Nephron progenitor cell (in vitro differentiated cells): ENCODE measurements at places on chromosomes 3 and 15.

- peak overlapping the region; percentile 47 for H3K4me3 ChIP-seq
- H3K27me3 ChIP-seq: no peaks in the 10 kb centered on the region
- peak overlapping the region; percentile 100 for H3K27ac ChIP-seq
Observed at GRCh38 chr3:50164984-50165909, 10.1 kb downstream of the SEMA3F start.

GRCh38 chr15:88188300-88188699 lies 68.2 kb downstream of the NTRK3 start:
- H3K27ac ChIP-seq: no peak overlapping the region
- no peaks in the 10 kb centered on the region for H3K4me1 ChIP-seq
- H3K27me3 ChIP-seq: peaks cover 27% of the 10 kb centered on the region
- no peak for DNase-seq

- H3K36me3 ChIP-seq: no peaks in the 10 kb centered on the region
- H3K27me3 ChIP-seq: no peaks in the 10 kb centered on the region
- no peak for DNase-seq
- H3K4me1 ChIP-seq: no peaks in the 10 kb centered on the region
Observed at GRCh38 chr3:36443028-36443686, 62.9 kb downstream of the STAC start.

DNA sequence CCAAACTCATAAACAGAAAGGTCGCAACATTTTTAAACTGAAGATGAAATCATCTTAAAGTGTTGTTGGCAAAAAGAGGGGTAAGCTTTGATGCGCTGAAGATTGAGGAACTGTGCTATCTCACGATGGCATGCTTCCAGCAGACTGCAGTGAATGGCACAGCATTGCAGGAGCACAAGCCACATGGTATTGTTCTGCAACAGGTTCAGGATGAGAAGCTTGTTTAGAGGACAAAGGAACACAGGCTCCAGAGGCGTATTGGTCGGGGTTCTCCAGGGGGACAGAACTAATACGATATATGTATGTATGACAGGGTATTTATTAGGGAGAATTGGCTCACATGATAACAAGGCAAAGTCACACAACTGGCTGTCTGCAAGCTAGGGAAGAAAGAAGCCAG lies 13.8 kb upstream of the PLD1 start:
- H3K27me3 ChIP-seq: peaks cover 10% of the 10 kb centered on the region
- H3K4me3 ChIP-seq: no peak overlapping the region
- H3K27ac ChIP-seq: no peak overlapping the region
- H3K36me3 ChIP-seq: no peaks in the 10 kb centered on the region

DNA sequence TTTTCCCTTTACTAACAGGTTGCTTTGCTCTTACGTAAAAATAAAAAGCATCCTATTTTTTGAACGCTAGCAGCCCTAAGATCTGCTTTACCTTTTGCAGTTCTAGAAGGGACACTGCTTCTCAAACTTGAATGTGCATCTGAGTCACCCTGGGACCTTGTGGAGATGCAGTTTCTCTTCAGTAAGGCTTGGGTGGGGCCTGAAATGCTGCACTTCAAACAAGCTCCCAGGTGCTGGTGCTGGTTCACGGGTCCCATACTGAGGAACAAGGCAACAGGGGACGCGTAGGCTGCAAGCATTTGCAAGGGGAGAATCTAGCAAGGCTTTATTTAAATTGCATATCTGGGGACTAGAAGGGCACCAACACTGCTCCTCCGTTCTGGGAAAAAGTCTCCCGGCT lies 30.0 kb downstream of the MB21D2 start:
- no peak for DNase-seq
- H3K27me3 ChIP-seq: no peaks in the 10 kb centered on the region
- H3K4me1 ChIP-seq: peaks cover 45% of the 10 kb centered on the region
- H3K27ac ChIP-seq: no peak overlapping the region
